GM23248 (cell line): ENCODE measurements at places on chromosomes 13 and 19. TPM values are rescaled to one million over a fixed set of nuclear protein-coding genes. Genes with fewer than 3 reads are reported as not detected.
A peak's percentile ranks its signal among the peaks of the same experiment; 100 is the strongest.

DNA sequence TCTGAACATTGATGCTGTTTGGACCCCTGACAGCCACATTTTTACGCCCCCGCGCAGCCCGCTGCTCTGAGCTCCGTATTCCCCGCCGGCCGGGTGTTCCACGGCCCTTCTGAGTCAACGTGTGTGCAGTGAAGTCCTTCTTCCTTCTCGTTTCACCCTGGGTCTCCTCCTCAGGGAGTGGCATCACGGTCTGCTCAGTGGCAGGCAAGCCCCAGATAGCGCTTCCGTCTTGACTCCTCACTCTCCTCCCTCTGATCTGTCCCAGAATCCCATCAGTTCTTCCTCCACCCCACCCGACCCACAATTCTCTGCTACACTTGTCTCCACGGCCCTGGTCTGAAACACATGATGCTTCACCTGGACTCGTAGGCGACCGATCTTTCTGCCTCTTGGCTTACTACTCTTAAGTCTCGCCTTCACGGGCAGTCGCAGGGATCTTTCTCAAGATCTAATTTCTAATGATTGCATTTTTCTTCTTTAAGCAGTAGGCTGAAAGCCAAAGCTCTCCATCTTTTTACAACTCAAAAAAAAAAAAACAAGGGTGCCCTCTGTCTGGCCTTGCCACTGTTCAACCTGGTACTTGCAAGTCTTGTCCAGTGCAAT, 33.9 kb downstream of the CCNE1 start:
- no peaks in the 10 kb centered on the region for H3K36me3 ChIP-seq
- H3K27ac ChIP-seq, result peak overlapping the region; percentile 18; the same call in 1 of the 2 replicates
- peak overlapping the region; percentile 91 for H3K4me3 ChIP-seq
- DNase-seq, result peak; percentile 71
- peaks cover 14% of the 10 kb centered on the region; the same call in 1 of the 2 replicates for H3K4me1 ChIP-seq

DNA sequence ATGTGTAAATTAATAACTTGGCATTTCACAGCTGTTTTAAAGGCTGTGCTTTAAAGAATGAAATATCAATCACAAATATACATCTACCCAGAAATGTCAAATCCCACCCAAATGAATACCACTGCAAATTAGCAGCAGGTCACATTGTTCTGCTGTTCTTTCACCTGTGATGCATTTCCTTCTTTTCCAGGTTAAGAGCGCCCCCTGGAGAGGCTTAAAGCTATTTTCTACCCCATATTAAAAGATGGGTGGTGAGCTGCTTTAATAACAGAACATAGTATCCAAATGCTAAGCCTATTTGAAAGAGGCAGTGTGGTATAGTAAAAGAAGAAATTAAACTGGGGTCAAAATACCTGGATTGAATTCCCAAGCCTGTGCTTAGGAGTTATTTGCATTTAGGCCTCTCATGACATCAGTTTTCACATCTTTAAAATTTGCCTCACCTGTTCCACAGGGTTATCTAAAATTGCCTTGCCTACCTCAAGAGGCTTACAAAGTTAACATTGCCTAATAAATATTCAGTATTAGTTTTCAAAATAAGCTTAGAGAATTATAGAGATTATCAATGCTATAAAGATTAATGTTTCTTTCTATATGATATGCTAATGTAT, 396.9 kb upstream of the SLITRK5 start:
- peak; percentile 69 for DNase-seq
- no peaks in the 10 kb centered on the region for H3K4me1 ChIP-seq
- no peaks in the 10 kb centered on the region for H3K36me3 ChIP-seq
- H3K27me3 ChIP-seq, result no peaks in the 10 kb centered on the region; the same call in 1 of the 2 replicates
- no peak overlapping the region for H3K27ac ChIP-seq

- peak overlapping the region; percentile 88 for H3K4me3 ChIP-seq
- H3K27ac ChIP-seq, result peak overlapping the region; percentile 93
- no peaks in the 10 kb centered on the region for H3K36me3 ChIP-seq
- no peaks in the 10 kb centered on the region for H3K27me3 ChIP-seq
- DNase-seq, result peak; percentile 81
- H3K4me1 ChIP-seq, result peaks cover 7% of the 10 kb centered on the region; the same call in 1 of the 2 replicates
Observed at GRCh38 chr13:32314271-32315237, 609 bp downstream of the ZAR1L start.

- DNase-seq, result peak; percentile 68
- H3K27ac ChIP-seq, result peak overlapping the region; percentile 70
- no peaks in the 10 kb centered on the region for H3K27me3 ChIP-seq
Observed at GRCh38 chr19:43618921-43619261, 538 bp downstream of the ZNF428 start.

DNA sequence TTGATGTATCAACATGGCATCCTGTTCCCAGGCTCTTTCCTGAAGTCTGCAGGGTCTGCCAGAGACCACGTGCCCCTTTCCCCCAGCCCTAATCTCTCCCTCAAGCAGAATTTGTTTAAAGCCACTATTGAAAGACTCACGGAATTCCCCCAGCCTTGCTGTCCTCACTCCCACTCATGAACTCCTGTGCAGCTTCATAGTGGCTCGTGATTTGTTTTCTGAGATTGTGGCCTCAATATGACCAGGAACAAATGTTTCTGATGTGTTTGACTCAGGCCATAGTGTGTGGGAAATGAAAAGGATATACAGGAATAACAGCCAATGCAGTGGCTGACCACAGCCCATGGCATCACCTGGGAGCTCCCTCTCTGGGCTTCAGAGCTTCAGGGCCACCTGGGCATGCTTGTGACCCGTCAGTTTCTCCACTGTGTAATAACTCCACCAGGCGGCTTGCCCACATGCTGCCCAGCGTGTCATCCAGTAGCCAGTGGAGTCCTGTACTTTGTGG, 8.1 kb upstream of the SERPINE3 start:
- H3K36me3 ChIP-seq, result no peaks in the 10 kb centered on the region
- peaks cover 5% of the 10 kb centered on the region; the same call in 1 of the 2 replicates for H3K4me1 ChIP-seq
- no peak for DNase-seq
- H3K27me3 ChIP-seq, result no peaks in the 10 kb centered on the region

GRCh38 chr13:80299046-80299445, 41.9 kb downstream of the SPRY2 start:
- H3K36me3 ChIP-seq, result no peaks in the 10 kb centered on the region
- H3K27ac ChIP-seq, result no peak overlapping the region
- no peaks in the 10 kb centered on the region for H3K4me1 ChIP-seq
- DNase-seq, result no peak
- H3K4me3 ChIP-seq, result no peak overlapping the region
- no peaks in the 10 kb centered on the region for H3K27me3 ChIP-seq

DNA sequence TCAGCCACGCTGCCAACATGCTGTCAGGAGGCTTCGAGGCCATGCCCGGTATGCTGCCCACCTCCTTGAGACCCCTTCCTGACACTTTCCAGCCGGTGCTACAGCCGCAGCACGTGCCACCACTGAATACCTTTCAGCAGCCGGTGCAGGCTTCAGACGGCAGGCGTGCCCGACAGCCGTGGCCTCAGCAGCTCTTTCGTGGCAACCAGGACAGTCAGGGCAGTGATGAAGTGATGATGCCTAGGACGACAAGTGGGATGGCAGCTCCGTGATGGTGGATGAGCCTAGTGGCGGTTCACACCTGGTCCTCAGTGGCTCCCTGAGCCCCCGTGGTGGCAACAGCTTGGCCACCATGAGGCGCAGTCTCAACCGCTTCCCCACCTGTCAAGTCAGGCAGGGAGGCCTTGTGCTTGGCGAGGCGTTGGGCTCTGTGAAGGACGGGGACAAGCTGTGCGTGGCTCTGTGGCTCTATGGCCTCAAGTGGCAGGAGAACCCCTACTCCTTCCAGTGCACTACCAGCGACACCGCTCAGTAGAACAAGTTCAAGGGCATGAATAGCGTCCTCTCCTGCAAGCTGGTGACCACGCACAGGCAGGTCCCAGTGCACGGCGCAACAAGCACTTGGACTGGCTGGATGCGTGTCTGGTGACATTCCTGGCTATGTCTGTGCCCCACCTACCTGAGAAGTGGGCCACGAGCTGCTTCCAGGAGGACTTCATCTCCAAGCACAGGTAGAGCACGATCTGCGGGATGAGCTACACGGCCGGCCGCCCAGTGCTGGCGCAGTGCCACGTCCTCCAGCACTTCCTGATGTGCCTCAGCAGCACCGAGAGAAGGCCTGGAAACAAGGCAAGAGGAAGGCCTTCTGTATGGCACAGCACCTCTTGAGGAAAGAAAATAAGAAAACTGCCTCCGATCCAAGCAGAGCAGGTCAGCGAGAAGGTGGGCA, 18.2 kb upstream of the ZNF14 start:
- no peak overlapping the region for H3K27ac ChIP-seq
- no peak overlapping the region for H3K4me3 ChIP-seq
- no peaks in the 10 kb centered on the region for H3K27me3 ChIP-seq
- DNase-seq, result no peak
- no peaks in the 10 kb centered on the region for H3K36me3 ChIP-seq

FTL gene
- total RNA-seq, result 2,276 and 2,848 TPM in 2 replicates

CERS1 gene
- total RNA-seq, result 0.25 and 0.54 TPM in 2 replicates

CGB8 gene
- total RNA-seq, result 4.5 TPM in 1 of 2 replicates, not detected in the other

OR7G1 gene
- total RNA-seq, result not detected in 2 replicates

B3GNT8 gene
- total RNA-seq, result 5.0 and 5.9 TPM in 2 replicates
